ENCODE measurements at places on chromosomes 16 and 17.

DNA sequence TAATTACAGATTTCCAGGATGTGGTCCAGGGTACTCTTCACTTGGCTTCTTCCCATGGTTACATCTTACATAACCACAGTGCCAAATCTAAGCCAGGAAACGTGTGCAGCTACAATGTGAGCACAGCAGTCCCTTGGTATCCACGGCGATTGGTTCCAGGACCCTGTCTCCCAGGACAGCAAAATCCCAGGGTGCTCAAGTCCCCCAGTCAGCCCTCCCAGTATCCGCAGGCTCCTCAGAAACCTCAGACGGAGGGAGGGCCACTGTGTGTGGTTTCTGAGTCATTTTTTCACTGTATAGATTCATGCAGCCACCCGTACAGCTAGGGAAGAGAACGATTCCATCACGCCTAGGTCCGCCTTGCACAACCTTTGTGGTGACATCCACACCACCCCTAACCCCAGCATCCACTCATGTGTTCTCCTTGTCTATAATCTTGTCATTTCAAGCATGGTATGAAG, 11.1 kb upstream of the ATP2C2 start:
- no peak for DNase-seq

DNA sequence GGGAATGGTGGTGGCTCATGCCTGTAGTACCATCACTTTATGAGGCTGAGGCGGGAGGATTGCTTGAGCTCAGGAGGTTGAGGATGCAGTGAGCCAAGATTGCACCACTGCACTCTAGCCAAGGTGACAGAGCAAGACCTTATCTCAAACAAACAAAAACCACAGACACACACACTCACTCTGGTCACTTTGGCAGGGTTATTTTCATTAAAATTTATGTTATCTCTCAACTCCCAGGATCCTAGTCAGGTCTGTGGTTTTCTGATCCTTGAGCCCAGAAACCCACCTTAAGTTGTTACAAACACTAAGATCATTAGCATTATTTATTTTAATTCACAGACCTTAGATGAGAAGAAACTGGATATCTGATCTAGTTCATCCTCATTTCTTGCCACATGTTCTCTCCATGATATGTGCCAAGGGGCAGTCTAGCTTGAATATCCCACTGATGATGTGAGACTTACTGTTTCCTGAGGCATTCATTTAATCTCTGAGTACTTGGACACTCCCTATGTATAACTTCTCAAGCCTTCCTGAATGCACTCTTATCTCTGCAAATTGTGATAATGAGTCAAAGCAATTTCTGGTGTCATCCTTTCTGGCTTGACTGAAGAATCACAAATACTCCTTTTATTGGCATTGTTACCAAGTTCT, 9.6 kb downstream of the ABHD15 start:
- no peak for DNase-seq

DNA sequence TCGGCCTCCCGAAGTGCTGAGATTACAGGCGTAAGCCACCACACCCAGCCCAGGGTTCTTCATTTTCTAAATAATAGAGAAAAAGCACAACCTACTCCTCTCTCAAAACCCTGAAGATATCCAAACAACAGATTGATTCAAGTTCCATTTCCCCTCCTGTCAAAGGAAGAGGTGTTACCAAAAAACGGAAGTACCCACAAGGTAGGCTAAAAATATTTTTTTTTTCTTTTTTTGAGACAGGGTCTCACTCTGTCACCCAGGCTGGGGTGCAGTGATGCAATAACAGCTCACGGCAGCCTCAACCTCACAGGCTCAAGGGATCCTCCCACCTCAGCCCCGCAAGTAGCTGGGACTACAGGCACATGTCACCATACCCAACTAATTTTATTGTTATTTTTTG, 18.9 kb downstream of the UTP6 start:
- DNase-seq = no peak

DNA sequence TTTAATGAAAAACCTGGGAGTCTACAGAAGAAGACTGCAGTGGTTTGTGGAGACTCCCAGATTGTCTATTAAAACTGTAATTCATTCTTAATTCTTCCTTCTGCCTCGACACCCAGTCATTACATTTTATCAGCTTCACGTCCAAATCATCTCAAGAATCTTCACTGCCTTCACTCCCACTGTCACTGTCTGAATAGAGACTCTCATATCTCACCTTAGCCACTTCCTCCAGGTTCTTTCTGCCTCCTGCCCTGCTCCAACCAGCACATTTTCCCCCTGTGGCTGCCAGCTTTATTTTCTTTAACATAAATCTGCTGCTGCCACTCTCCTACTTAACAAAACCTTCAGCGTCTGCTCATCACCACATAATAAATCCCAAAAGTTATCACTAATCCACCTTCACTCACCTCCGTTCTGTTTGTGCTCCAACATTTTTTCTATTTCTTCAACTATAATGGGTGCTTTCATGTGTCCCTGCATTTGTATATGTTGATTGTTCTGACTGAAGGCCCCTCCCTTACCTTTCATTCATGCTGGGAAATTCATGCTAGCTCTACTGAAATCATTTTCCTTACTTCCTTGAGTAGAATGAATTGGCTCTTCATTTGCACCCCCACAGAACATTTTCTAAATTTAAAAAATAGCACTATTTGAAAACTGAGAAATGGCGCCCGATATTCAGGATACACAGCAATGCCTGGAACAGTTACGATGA, 38.9 kb downstream of the KCNJ2 start:
- no peak for DNase-seq

- no peak for DNase-seq
These were observed 14.6 kb downstream of the BBS2 start for GRCh38 chr16:56505181-56505580.

- DNase-seq = no peak
These were observed 86.8 kb upstream of the NKD1 start for GRCh38 chr16:50461400-50461760.

- no peak for DNase-seq
These were observed 27.3 kb upstream of the CBFA2T3 start for GRCh38 chr16:89004209-89004831.

DNA sequence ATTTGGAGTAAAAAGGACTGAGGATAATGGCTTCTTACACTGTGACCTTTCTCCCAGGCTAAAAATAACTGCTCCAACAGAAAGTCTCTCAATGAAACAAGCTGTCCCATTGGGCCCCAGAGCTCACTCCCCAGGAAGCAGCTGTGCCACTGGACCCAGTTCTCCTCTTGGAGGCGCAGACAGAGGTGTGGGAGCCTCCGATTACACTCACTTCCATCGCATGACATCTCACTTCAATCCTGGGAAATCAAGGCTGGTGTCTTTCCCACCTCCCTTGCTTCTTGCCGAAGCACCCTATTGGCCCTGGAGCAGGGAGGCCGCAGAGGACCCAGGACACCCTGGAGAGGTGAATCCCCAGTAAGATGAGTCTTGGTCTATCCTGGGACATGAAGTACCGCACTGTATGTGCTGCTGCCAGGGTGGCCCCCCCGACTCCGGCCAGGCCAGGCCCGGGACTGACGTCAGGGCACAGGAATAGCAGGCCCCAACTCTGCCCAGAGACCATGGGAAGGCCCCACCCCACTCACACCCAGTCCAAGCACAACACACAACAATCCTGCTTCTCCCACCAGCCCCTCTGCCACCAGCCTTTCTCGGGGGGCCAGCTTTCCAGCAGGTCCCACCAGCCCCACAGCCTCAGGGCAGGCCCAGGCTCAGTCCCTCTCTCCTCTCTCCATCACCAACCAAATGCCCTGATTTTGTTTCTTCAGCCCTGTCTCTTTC, 29.5 kb downstream of the SRL start:
- DNase-seq = no peak

GRCh38 chr17:5557990-5558389, 26.3 kb downstream of the NLRP1 start:
- no peak for DNase-seq

DNA sequence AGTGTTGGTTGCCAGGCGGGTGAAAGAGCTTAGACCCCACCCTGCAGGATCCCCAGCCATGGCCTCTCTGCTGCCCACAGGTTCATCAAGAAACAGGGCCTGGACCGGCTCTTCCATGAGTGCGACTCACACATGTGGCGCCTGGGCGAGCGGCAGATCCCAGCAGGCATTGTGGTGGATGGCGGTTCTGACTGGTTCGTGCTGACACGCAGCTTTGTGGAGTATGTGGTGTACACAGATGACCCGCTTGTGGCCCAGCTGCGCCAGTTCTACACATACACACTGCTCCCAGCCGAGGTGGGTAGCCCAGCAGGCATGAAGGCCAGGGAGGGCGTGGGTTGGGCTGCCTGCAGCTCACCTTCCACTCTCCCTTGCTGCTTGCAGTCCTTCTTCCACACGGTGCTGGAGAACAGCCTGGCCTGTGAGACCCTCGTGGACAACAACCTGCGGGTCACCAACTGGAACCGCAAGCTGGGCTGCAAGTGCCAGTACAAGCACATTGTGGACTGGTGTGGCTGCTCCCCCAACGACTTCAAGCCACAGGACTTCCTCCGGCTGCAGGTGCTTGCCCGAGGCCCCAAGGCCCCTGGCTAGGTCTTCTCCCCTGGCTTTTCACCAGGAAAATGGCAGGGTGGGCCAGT, 9.9 kb downstream of the XYLT2 start:
- no peak for DNase-seq

GRCh38 chr16:14168146-14168545, 97.0 kb downstream of the MRTFB start:
- DNase-seq = no peak

- DNase-seq = no peak
These were observed 9.4 kb upstream of the MEOX1 start for GRCh38 chr17:43671031-43671692.

Data from smooth muscle cell of the brain vasculature (primary cell).